Uterus (tissue), 4 donors: ENCODE measurements at places on chromosomes 2 and 18.
A peak's percentile ranks its signal among the peaks of the same experiment; 100 is the strongest.

- H3K36me3 ChIP-seq, result no peaks in the 10 kb centered on the region
- no peaks in the 10 kb centered on the region for H3K4me1 ChIP-seq
- H3K27me3 ChIP-seq, result no peaks in the 10 kb centered on the region
- DNase-seq, result no peak
Observed at GRCh38 chr2:239822146-239822831, 202.9 kb downstream of the NDUFA10 start.

DNA sequence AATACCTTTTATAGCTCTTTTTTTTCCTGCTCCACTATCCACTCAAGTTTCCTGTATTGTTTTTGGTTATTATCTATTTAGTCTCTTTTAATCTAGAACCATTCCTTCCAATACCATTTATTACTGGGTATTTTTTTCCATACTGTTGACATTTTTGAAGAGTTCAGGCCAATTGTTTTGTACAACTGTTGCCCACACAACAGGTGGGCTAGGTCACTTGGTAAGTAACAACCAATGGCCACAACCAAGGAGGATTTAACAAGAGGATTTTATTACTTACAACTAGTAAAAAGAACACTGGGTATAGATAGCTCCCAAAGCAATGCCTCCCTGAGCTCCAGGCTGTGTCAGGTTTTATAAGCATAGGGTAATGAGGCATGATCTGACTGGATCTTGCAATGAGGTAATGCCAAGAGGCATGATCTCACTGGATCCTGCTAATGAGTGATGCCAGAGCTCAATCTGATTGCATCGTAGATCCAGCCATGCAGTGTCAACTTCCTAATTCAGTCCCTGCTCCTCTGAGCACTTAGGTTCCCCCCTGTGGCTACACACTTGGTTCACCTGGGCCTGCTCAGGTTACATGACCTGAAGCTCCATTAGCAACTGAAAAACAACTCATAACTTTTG, 7.1 kb upstream of the CEP68 start:
- DNase-seq, result no peak
- no peaks in the 10 kb centered on the region for H3K36me3 ChIP-seq
- no peak overlapping the region for H3K4me3 ChIP-seq
- H3K27ac ChIP-seq, result no peak overlapping the region

- H3K4me1 ChIP-seq, result peaks cover 34% of the 10 kb centered on the region
- no peak overlapping the region for H3K4me3 ChIP-seq
- peak overlapping the region; percentile 95 for H3K27ac ChIP-seq
- no peaks in the 10 kb centered on the region for H3K36me3 ChIP-seq
- DNase-seq, result peak; percentile 25
- no peaks in the 10 kb centered on the region for H3K27me3 ChIP-seq
Observed at GRCh38 chr2:20620696-20621365, 30.1 kb downstream of the HS1BP3 start.

DNA sequence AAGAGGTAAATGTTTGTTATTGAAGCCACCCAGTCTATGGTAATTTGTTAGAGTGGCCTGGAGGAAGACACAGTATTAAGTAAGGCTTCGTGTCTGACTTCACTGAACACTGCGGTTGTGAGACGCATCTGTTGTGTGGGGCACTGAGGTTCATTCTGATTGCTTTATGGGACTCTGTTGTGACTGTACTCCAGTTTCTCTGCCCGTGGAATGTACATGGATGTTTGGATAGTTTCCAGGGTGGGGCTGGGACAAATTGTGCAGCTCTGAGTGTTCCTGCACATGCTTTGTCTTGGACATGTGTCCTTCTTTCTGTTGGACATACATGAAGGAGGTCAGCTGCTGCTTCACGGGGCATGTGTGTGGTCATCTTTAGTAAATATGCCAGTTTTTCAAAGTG, 58.6 kb downstream of the ODC1 start:
- DNase-seq, result no peak
- peaks cover 6% of the 10 kb centered on the region for H3K4me1 ChIP-seq
- H3K27ac ChIP-seq, result no peak overlapping the region
- no peaks in the 10 kb centered on the region for H3K36me3 ChIP-seq
- no peaks in the 10 kb centered on the region for H3K27me3 ChIP-seq

DNA sequence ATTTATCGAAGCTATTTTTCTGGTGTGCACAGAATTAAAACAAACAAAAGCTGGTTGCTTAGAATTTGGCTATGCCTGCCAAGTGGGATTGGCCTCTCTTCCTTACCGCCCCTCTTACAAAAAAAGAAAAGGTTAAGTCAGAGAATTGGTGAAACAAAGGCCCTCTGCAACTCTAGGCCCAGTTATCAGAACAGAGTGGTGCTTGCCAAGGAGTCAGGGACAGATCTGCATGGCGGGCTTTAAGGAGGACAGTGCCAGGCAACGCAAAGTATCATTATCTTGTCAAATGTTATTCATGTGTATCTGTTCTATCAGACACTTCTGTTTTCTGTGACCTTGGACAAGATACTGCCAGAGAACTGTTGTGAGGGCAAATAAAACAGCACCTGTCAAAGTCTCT, 78.3 kb downstream of the TGIF1 start:
- H3K4me3 ChIP-seq, result no peak overlapping the region
- H3K36me3 ChIP-seq, result no peaks in the 10 kb centered on the region
- no peak overlapping the region for H3K27ac ChIP-seq
- H3K4me1 ChIP-seq, result no peaks in the 10 kb centered on the region
- no peak for DNase-seq
- no peaks in the 10 kb centered on the region for H3K27me3 ChIP-seq

DNA sequence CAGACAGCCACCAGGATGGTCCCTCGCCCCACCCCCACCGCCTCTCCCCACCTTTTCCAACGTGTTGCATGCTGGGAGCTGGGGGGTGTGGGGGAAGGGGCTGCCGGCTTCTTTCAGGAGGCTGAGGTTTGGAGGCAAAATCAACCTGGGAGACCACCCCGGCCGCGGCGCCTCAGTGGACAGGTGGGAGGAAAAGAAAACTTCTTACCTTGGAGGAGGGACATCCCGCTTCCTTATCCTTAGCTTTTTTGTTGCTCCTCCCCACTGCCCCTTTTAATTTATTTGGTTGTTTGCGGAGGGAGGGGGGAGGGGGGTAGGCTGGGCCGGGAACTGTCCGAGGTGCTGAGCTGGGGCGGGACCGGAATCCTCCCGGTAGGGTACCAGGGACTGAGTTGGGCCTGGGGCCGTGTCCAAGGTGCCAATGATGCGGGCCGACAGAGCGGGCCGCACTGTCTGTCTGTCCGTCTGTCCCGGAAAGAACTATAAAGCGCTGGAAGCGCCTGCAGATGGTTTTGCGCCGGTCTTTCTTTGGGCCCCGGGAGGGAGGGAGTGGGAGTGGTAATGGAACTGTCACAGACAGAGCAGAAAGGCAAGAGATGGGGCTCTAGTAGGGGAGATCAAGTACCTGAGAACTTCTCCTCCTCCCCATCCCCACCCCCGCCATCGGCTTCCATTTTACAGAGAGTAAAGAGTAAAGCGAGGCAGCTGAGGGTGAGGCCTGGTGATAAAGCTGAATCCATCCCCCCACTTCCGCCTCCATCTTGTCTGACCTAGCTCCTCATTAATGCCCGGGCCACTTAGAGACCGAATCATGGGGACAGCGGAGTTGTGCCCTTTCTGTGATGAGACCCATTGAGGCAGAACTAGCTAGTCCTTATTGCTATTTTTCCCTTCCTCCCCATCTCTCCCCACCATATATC, 2.4 kb downstream of the CDK5R2 start:
- no peak overlapping the region for H3K27ac ChIP-seq
- no peaks in the 10 kb centered on the region for H3K36me3 ChIP-seq
- DNase-seq, result no peak
- no peak overlapping the region for H3K4me3 ChIP-seq
- H3K4me1 ChIP-seq, result peaks cover 17% of the 10 kb centered on the region

GRCh38 chr2:182619276-182619675, 96.8 kb upstream of the DNAJC10 start:
- no peaks in the 10 kb centered on the region for H3K4me1 ChIP-seq
- no peak for DNase-seq
- no peaks in the 10 kb centered on the region for H3K27me3 ChIP-seq

DNA sequence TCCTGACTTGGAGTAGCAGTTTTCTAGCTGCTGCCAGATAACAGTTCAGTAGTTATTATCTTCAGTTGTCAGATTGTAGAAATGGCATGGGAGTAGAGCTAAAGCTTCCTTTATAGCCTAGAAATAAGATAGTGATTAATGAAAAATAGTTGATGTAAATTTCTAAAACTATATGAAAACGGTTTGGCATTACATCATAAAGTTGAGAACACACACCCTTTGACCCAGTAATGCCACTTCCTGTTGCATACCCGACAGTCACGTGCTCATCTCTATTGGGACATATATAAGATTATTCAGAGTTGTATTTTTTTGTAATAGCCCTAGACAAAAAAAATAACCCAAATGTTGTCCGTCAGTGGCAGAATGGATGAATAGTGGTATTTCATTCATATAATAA, 39.4 kb upstream of the ASB1 start:
- H3K27me3 ChIP-seq, result no peaks in the 10 kb centered on the region
- no peak for DNase-seq
- no peak overlapping the region for H3K27ac ChIP-seq
- H3K4me1 ChIP-seq, result no peaks in the 10 kb centered on the region
- H3K36me3 ChIP-seq, result no peaks in the 10 kb centered on the region

GRCh38 chr2:3774336-3774735, 71.0 kb downstream of the DCDC2C start:
- no peaks in the 10 kb centered on the region for H3K4me1 ChIP-seq
- H3K36me3 ChIP-seq, result no peaks in the 10 kb centered on the region
- no peaks in the 10 kb centered on the region for H3K27me3 ChIP-seq
- no peak overlapping the region for H3K27ac ChIP-seq
- DNase-seq, result no peak

DNA sequence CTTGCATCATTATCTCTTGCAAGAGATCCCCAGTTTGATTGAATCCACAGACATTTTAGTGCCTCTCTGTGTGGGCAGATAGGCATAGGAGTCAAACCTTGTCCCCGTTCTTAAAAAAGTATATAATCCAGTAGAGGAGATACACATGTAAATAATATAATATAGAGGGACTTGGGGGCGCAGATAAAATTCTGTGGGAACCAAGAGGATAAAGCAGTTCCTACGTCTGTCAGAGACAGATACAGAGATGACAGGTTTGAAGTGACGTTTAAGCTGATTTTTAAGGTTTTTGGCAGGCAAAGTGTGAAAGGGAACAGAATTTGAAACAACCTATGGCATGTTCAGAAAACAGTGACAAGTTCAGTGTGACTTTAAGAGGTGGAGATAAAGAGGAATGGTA, 63.1 kb downstream of the CAB39 start:
- no peaks in the 10 kb centered on the region for H3K4me1 ChIP-seq
- H3K27me3 ChIP-seq, result no peaks in the 10 kb centered on the region
- no peak overlapping the region for H3K27ac ChIP-seq
- no peak overlapping the region for H3K4me3 ChIP-seq
- H3K36me3 ChIP-seq, result no peaks in the 10 kb centered on the region
- DNase-seq, result no peak

DNA sequence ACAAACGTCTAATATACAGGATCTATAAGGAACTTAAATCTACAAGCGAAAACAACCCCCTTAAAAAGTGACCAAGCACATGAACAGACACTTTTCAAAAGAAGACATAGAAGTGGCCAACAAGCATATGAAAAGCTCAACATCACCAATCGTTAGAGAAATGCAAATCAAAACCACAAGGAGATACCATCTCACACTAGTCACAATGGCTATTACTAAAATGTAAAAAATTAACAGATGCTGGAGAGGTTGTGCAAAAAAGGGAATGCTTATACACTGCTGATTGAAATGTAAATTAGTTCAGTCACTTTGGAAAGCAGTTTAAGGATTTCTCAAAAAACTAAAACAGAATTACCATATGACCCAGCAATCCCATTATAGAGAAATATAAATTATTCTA, 1148.5 kb upstream of the FAM98A start:
- no peaks in the 10 kb centered on the region for H3K36me3 ChIP-seq
- no peaks in the 10 kb centered on the region for H3K27me3 ChIP-seq
- H3K27ac ChIP-seq, result no peak overlapping the region
- no peak for DNase-seq
- no peaks in the 10 kb centered on the region for H3K4me1 ChIP-seq
- H3K4me3 ChIP-seq, result no peak overlapping the region

DNA sequence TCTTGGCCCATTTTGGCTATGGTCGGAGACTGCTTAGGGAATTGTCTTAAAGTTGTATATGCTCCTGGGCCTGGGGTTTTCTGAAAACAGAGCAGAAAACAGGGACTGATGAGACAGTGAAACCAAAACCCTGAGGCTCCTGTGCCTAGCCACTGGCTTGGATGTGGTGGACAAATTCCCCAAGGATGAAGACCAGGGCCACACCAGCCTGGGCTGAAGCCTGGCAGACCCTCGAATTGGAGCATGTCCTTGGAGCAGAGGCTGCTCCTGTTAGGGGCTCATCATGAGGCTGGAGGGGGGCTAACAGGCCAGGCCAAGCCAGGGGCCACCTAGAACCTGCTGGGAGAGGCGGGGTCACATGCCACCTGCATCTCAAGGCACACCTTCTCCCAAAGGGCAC, 68.1 kb downstream of the STPG4 start:
- H3K27ac ChIP-seq, result peak overlapping the region; percentile 61
- DNase-seq, result no peak
- H3K36me3 ChIP-seq, result no peaks in the 10 kb centered on the region
- no peak overlapping the region for H3K4me3 ChIP-seq
- peaks cover 13% of the 10 kb centered on the region for H3K4me1 ChIP-seq
- H3K27me3 ChIP-seq, result no peaks in the 10 kb centered on the region

- H3K4me1 ChIP-seq, result no peaks in the 10 kb centered on the region
- no peaks in the 10 kb centered on the region for H3K27me3 ChIP-seq
- no peak overlapping the region for H3K27ac ChIP-seq
- no peak overlapping the region for H3K4me3 ChIP-seq
- no peaks in the 10 kb centered on the region for H3K36me3 ChIP-seq
Observed at GRCh38 chr18:41706301-41706700, 248.7 kb upstream of the PIK3C3 start.

DNA sequence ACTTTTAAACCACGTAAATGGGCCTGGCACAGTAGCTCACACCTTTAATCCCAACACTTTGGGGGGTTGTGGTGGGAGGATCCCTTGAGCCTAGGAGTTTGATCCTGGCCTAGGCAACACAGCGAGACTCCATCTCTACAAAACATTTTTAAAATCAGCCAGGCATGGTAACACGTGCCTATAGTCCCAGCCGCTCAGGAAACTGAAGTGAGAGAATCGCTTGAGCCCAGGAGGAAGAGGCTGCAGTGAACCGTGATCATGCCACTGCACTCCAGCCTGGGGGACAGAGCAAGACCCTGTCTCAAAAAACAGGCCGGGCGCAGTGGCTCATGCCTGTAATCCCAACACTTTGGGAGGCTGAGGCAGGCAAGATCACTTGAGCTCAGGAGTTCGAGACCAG, 12.2 kb downstream of the ROCK1 start:
- no peaks in the 10 kb centered on the region for H3K27me3 ChIP-seq
- DNase-seq, result no peak
- H3K4me3 ChIP-seq, result no peak overlapping the region
- no peak overlapping the region for H3K27ac ChIP-seq
- no peaks in the 10 kb centered on the region for H3K36me3 ChIP-seq

DNA sequence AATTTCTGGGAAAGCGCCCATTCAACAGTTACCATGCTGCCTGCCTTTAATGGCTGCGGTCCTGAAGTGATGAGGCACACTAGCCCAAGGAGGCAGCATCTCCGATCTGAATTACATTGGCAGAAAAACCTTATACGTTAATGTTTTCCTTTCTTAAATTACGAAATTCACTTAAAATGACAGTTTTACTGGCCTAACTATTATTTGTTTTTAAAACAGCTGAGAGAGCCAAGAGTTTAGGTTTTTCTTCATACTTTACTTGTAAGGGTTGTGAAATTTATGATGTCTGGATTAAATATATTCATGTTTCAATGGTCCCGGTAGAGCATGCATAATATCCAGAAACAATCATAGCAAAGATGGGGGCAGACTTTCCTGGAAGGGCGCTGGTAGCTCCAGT, 115.2 kb upstream of the REV1 start:
- no peaks in the 10 kb centered on the region for H3K36me3 ChIP-seq
- H3K4me3 ChIP-seq, result no peak overlapping the region
- no peaks in the 10 kb centered on the region for H3K27me3 ChIP-seq
- peak overlapping the region; percentile 50 for H3K27ac ChIP-seq
- H3K4me1 ChIP-seq, result peaks cover 1% of the 10 kb centered on the region
- DNase-seq, result no peak
